CD4-positive, alpha-beta T cell (primary cell): ENCODE measurements at places on chromosomes 7 and 10.

- no peak for DNase-seq
These were observed 2.5 kb downstream of the SCIN start for GRCh38 chr7:12572941-12573575.

GRCh38 chr7:45594745-45595535 lies 20.8 kb downstream of the ADCY1 start:
- DNase-seq = no peak

DNA sequence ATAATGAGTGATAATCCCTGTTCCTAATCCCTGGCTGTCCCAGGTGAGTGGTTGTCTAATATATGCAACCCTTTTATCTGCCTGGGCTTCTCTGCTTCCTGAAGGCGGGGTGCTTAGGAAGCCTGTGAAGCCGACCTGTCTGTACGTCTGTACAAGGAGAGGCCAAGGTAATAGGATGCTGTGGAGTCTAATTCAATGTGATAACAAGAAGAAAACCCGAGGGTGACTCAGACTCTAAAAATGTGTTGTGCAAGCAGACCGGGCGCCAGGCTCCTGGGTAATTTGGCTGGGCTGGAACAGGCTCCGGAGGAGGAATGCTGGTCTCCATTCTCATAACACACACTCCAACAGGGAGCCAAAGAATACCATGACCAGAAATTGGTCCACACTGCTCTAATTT lies 43.6 kb downstream of the THNSL1 start:
- DNase-seq = no peak

GRCh38 chr7:156886020-156886795 lies 6.8 kb downstream of the LMBR1 start:
- no peak for DNase-seq

DNA sequence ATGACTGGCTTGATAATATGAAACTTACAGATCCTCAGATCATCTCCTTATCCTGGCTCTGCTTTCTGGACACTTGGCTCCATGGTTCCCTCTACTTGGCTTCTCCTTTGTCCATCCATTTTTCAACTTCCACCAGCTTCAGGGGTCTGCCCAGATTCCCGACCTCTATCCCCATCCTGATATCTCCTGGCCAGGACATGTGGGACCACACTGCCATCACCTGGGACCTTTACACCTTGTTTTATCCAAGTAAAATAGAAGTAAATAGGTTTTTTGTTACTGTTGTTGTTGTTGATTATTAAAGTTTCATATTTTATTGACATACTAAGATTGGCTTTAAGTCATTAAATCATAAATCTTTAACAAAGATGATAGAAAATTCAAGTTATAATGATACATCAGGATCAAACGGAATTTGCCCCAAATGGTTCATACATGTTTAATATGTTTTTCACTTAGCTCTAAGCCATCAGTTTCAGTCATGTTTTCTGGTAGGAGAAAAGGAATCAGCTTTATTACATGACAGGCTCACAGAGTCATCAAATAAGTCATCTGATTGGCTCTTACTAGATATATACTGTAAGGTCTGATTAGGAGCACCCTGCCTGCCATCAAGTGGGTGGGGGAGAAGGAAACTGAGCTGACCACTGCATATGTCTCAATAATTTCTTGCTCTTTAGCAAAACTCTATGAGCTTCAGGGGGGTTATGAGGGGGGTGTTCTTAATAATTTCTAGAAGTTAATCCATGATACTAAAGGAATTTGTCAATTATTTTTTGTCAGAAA lies 111.5 kb upstream of the AHR start:
- DNase-seq = no peak

DNA sequence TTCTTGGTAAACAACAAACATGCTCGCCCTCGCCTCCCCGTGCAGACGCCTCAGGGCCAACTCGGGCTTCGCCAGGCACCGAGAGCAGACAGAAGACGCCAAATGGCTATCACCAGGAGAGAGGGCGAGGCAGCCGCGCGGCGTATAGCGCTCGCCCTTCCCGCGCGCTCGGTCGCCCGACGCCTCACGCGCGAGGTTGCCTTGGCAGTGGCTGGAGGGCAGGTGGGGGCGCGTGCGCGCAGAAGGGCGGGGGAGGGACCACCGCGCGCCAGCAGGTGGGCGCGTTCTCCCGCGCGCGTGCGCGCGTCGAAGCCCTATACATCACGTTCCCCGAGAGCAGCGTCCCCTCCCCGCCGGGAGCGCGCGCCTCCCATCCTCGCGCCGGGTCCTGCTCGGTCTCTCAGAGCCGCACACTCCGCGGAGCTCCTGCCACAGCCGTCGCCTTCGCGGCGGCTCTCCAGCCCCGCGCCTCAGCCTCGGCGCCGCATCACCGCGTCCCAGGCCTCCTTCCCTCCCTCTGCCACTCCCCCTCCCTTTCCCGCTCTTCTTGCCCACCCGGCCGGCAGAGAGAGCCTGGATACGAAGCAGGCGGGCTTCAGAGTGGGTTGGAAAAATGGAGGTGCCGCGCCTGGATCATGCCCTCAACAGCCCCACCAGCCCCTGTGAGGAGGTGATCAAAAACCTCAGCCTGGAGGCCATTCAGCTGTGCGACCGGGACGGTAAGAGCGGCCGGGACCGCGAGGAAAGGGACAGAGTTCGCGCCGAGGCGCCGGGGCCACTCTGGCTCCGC lies at the start of gene PHYHIPL:
Gene PHYHIPL (plus strand): TSS at position 403 of the 790 bp plus-strand sequence. CDS start 211 bp downstream, at position 614.
- no peak for DNase-seq

DNA sequence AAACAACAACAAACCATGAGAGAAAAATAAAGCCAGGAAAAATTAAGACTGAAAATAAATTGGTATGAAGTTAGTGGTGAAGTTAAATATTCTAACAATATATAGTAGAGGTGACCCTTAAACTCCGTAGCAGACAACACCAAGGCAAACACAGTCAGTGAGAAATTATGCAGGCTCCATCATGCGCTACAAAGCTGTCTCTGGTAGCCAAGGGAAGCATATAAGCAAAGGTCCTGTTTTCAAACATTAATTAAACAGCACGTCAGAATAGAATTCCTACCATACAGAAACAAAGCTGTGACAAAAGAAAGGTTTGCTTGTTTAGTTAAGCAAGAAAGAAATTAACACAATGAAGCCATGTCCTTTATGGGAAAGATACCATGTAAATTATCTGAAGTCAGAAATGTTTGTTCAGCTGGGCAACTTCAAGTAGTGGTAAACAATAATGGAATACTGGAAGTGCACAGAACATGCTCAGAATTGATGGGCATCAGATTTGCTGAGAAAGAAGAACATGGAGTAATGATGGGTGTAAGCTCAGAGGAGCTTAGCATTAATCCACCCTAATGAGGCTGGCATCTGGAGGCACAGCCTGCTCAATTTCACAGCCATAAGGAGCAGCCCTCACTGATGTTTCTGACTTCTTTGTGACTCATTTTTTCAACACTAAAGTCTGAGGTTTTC lies 75.7 kb downstream of the IGF2BP3 start:
- no peak for DNase-seq

- no peak for DNase-seq
These were observed 58.7 kb upstream of the BTRC start for GRCh38 chr10:101295261-101295660.

- DNase-seq = no peak
These were observed 51.7 kb upstream of the CALD1 start for GRCh38 chr7:134727711-134728110.

GRCh38 chr10:32788359-32788758 lies 169.7 kb downstream of the ITGB1 start:
- no peak for DNase-seq

DNA sequence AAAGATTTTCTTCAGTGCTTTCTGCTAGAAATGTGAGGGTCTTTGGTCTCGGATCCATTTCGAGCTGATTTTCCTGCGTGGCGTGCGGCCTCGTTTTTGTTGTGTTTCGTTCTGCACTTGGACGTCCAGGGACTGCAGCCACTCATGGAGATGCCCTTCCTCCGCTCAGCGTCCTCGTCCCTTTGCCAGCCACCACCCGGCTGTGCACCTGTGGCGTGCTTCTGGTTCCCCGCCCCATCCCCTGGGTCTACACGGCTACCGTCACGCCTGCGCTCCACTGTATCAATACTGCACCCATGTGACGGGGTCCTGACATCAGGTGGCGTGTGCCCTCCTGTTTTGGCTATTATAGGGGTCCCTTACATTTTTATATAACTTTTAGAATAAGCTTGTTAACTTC lies 42.7 kb upstream of the NKX6-2 start:
- DNase-seq = no peak
